ENCODE measurements at places on chromosomes 16 and 17. TPM values are rescaled to one million over a fixed set of nuclear protein-coding genes. Genes with fewer than 3 reads are reported as not detected.

The GINS2 gene
- total RNA-seq = 40.2 TPM

DNA sequence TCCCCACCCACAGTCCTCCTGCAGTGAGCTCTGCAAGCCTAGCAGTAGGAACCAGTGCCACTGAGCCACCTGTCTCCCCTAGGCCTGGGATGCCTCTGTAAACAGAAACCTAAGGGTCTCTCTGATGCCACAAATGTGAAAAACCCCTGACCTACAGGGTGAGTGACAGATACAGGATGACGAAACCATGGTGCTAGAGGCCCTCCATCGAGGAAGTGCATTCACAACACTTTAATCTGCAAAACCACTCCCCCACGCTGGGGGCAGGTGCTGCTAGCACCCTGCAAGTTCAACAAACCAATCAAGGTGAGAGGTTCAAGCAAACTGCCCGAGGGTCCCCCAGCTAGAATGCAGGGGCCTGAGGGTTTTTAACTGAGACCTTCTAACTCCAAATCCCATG is 59.5 kb downstream of the CDYL2 start:
- no peak for DNase-seq

GRCh38 chr16:1413684-1414531 is 596 bp downstream of the UNKL start:
- DNase-seq = no peak

- DNase-seq = no peak
Measured at GRCh38 chr17:954431-955164, 25.0 kb downstream of the NXN start.

Data from epithelial cell of proximal tubule (primary cell).